Activated naive CD4-positive, alpha-beta T cell (primary cell): ENCODE measurements at places on chromosomes 7 and 10.

GRCh38 chr10:125299461-125299860 lies 139.1 kb upstream of the CTBP2 start:
- no peak for DNase-seq

GRCh38 chr10:98308669-98309365 lies 40.8 kb upstream of the LOXL4 start:
- no peak for DNase-seq

- no peak for DNase-seq
Observed at GRCh38 chr10:121437596-121437995, 160.6 kb downstream of the FGFR2 start.

GRCh38 chr10:7773845-7774801 lies 13.7 kb downstream of the KIN start:
- DNase-seq: no peak

DNA sequence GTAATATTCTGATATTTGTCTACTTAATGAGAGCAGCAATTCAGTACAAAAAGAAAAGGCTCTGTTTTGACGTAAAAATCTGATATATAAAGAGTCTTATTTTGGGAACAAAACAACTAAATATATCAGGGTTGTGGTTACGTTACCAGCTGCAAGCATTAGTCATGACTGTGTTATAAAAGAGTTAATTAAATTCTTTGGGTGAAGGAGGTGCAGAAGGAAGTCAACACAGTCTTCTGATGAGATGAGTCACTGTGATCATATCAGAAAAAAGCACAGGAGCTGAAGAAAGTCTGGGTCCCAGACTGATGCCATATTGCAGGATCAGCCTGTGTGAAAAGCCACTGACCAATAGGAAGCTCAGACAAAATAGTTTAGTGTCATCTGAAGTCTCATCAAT lies 234.3 kb upstream of the TEX47 start:
- DNase-seq: no peak

- no peak for DNase-seq
Observed at GRCh38 chr7:141302617-141303016, 228.8 kb downstream of the TMEM178B start.
